ENCODE measurements at places on chromosomes 2 and 18.

DNA sequence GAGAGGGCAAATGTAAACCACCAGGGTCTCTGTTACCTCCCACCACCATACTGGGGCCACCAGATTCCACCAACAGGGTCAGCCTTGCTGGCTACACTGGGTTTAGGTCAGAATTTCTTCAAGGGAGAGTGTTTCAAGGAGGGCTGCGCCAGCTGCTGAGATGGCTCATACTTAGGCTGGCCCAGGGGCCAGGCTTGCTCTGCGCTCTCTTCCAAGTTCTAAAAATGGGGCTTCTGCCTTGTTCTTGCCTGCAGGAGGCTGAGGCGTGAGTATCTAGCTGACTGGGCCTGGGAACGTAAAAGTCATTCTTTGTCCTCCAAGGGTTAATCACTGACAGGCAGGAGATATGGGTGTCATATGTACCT lies 28.1 kb downstream of the MRPL33 start:
- no peak for DNase-seq

DNA sequence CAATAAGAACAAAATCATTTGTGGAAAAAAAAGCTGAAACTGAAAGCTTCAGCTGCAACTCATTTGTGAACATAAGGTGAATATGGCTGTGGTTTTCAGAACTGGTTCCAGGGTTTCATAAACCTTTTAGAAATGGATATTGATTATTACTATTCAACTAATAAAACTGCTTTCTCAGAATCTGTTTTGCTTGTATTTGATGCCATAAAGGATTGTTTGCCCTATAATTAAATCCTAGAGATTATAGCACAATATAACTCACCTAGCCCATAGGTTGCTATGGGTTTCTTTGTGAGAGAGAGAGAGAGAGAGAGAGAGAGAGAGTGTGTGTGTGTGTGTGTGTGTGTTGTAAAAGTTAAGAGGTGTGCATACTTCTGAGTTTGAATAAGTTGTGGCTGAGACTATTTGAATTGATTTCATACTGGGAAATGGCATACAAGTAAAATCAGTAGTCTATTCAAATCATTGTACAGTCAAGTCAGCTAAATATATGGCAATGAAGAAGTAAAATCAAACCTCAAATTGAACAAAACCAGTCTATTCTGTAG lies 339.2 kb downstream of the ARHGAP15 start:
- DNase-seq = no peak

DNA sequence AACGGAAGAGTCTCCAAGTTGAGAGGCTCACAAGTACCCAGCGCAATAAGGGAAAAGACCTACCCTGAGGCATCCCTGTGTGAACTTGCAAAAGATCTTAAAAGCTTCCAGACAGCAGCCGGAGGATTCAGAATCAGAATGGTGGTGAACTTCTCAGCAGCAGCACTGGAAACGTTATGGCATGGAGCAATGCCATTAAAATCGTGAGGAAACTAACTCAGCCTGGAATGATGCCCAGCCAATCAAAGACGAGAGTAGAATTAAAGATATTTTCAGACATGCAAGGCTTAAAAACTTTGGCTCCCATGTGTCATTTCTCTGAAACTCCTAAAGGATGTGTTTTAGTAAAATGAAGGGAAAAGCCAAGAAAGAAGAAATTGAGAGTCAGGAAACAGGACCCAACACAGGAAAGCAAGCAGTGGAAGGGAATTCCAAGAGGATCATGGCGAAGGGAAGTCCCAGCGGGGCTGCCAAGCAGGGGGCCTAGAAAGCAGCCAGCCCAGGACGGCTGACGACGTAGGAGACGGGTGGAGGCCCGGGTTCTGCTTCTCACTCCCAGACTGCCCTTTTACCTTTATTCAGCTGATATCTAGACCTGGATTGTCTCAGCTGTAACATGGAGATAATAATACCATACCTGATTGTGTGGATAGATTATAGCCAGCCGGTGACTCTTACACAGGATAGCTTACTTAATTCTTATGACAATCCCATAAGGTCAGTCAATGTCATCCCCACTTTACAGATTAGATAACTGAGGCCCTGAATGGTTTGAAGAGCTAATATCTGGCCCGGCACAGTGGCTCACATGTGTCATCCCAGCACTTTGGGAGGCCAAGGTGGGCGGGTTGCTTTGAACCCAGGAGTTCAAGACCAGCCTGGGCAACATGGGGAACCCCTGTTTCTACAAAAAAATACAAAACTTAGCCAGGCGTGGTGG lies 92.8 kb downstream of the ASAP2 start:
- DNase-seq = no peak

DNA sequence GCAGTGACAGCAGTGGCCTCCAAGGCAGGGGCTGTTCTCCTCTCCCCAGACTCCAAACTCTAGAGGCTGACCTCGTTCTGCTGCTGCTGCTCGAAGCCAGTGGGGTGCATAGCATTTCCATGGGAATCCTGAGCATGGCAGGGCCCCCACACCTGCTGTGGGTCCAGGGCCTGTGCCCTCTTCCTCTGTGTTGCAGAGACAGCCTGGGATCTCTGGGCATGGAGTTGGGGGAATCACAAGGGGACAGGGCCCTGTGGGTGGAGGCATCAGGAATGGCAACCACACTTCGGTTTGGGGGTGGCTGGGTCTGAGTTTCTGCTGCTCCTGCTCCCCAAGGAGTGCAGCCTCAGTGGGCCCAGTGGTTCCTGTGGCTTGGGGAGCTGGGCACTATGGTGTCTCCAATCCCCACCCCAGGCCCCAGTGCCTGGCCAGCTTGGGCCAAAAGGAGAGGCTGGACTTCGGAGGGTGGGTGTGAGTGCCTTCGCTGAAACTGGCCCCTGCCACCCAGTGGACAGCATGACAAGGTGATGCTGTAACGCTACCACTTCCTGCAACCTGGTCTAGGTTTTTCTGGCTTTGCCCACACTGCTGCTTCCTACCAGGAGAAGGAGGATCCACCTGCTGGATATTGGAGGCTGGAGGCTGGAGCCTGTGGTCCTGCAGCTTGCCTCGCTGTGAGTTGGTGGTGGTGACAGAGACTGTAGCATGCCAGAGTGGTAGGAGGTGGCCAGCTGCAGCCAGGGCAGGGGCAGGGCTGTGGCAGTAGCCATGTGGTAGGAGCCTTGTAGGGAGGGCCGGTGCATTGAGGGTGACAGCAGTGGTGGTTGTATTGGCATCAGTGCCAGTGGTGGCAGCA lies 56.6 kb downstream of the SOWAHC start:
- DNase-seq = no peak

GRCh38 chr2:135257383-135258090 lies 205.4 kb downstream of the RAB3GAP1 start:
- DNase-seq = no peak

DNA sequence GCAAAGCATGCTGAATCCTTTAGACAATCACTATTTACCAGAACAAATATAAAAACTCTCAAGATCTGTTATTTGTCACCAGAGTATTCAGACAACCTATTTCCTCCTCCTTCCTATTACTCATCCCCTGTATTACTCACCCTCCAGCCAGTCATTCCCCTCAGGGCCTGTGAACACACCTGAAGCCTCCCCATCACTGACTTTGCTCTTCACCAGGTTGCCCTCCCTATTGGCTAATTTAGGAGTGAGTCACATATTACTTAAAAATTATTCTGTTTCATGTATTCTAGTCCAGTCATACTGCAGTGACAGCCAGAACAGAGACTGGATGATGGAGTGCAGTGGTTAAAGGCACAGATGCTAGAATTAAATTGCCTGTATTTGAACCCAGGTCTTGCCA lies 3.7 kb upstream of the ATG16L1 start:
- peak; percentile 33 for DNase-seq

GRCh38 chr2:239831861-239832489 lies 193.2 kb downstream of the NDUFA10 start:
- no peak for DNase-seq

DNA sequence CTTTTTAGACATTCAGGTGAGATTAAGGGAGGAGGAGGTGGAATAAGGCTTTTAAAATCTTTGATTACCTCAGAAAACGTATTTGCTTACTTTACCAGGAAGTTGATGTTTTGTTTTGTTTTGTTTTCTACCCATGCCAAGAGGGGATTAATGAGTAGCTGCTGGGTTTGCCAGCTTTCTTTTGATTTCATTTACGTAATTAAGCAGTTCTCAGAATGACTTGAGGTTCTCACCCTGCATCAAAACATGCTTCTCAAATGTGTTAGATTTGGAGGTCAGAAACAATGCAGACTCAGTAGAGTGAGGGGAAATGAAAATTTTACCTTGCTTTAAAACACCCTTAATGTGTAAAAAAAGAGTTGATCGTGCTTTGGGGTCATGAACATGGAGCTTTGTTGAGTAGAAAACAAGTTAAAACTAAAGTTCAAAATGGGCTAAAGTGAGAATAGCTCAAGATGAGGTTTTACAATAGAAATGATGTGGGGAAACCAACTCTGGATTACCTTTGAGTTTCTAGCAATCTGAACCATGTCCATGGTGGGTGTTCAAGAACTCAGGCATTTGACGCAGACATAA lies 217.1 kb upstream of the EPAS1 start:
- no peak for DNase-seq

- no peak for DNase-seq
Measured at GRCh38 chr2:234060236-234060635, 9.7 kb downstream of the SPP2 start.

GRCh38 chr2:229611360-229611759 lies 103.0 kb downstream of the DNER start:
- no peak for DNase-seq

GRCh38 chr18:49768051-49768391 lies 45.3 kb downstream of the ACAA2 start:
- DNase-seq = no peak

DNA sequence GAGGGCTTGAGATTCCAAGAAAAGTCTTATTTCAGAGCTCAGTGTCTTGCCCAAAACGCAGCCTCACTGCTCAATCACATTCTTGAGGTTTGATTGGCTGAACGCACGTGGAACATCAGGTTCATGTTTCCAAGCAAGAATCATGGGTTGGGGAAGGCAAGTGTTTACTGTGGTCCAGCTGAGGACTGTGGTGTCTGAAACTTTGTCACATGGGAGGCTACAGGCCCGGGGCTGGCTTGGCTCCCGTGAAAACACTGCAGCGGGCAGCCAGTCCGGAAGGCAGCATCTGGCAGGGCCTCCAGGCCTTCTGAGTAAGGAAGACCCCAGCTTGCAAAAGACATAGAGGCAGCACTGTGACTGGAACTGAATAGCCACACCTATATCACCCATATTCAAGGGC lies 84.7 kb downstream of the POLR1A start:
- DNase-seq = no peak

DNA sequence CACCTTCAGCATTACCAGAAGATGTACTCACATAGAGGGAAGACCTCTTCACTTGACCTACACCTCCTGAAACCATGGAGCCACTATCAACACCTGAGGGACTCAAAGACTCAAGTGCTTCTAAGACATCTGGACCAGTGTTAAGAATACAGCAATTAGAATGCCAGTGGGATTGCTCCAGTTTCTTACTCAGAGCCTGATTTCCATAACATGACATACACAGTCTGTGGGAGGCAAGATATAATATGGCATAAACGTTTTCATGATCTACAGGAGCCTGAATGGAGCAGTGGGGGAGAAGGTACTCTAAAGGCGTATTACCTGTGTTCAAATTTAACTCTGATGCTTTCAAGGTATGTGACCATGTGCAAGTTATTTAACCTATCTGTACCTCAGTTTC lies 57.2 kb downstream of the ZNF385B start:
- DNase-seq = no peak

DNA sequence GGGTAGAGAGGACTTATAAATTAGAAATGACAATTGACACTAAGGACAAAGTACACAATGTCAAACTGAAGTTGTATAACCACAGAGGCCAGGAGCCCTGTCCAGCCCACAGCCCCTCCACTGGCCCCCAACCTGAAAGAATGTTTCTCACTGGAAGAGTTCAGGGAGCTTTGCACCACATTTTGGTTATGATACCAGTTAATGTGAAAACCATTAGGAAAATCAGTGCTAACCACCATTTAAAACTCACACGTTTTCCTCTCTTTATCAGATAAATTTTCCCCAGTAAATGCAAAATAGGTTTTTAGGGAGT lies 6.2 kb upstream of the IL1RL2 start:
- DNase-seq = no peak

DNA sequence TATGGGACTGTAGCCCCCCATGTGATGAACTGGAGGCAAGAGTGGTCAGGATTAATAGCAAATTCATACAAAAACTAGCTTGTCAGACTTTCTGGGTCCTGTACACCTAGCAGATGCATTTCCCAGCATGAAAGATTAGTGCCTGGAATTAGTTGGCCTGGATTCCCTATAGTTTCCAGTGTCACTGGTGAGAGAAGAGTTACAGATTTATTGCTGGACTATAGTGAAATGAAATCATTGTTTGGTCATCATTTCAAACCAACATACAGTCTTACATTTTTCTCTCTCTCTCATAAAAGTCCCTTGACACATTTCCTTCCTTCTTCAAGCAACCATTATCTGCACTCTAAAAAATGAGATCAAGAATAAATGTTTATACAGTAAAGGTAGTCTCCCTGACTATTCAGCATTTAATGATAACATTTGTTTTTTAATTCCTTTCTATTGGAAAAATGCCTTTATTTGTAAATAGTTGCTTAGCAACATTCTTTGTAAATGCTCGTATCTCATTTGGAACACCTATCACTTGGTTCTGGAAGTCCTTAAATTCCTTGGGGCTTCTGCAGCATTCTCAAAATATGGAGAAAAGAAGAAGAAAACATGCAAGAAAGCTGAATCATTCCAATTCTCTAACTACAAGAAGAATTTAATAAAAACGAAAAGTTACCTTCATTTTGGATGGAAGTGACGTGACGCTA lies 144.4 kb downstream of the MREG start:
- no peak for DNase-seq

- DNase-seq = peak; percentile 63
Measured at GRCh38 chr2:84939426-84940087, 31.4 kb upstream of the KCMF1 start.

GRCh38 chr2:158817588-158817987 lies 22.5 kb downstream of the DAPL1 start:
- DNase-seq = no peak

GRCh38 chr2:221463241-221463896 lies 108.7 kb downstream of the EPHA4 start:
- DNase-seq = no peak

GRCh38 chr2:166766220-166766619 lies 122.1 kb upstream of the XIRP2 start:
- no peak for DNase-seq

GRCh38 chr2:185833864-185834263 lies 95.3 kb downstream of the FSIP2 start:
- DNase-seq = no peak

Data from stimulated activated CD8-positive, alpha-beta memory T cell treated with anti-CD3 and anti-CD28 coated beads, Interleukin-4, amount 100 ng/mL, for 4 hours (primary cell).